Epithelial cell of alveolus of lung (primary cell): ENCODE measurements at places on chromosomes 16 and 17. TPM values are rescaled to one million over a fixed set of nuclear protein-coding genes. Genes with fewer than 3 reads are reported as not detected.

The SLFN12 gene
- total RNA-seq: 13.7 and 14.8 TPM in 2 replicates

The HAP1 gene
- total RNA-seq: under 0.01 and 0.40 TPM in 2 replicates

The PLLP gene
- 0.91 TPM in 1 of 2 replicates, not detected in the other for total RNA-seq

The GPRC5B gene
- total RNA-seq: 10.2 and 37.1 TPM in 2 replicates

The COX6A2 gene
- total RNA-seq: not detected in 2 replicates

The PIK3R5 gene
- total RNA-seq: 0.26 TPM in 1 of 2 replicates, not detected in the other

The ATXN2L gene
- total RNA-seq: 79.3 and 130 TPM in 2 replicates

The SLC5A11 gene
- total RNA-seq: 1.2 TPM in 1 of 2 replicates, not detected in the other

The LGALS9B gene
- total RNA-seq: not detected in 2 replicates

The TBC1D16 gene
- total RNA-seq: 30.8 and 50.2 TPM in 2 replicates
